ENCODE measurements at places on chromosomes 1 and 21.

DNA sequence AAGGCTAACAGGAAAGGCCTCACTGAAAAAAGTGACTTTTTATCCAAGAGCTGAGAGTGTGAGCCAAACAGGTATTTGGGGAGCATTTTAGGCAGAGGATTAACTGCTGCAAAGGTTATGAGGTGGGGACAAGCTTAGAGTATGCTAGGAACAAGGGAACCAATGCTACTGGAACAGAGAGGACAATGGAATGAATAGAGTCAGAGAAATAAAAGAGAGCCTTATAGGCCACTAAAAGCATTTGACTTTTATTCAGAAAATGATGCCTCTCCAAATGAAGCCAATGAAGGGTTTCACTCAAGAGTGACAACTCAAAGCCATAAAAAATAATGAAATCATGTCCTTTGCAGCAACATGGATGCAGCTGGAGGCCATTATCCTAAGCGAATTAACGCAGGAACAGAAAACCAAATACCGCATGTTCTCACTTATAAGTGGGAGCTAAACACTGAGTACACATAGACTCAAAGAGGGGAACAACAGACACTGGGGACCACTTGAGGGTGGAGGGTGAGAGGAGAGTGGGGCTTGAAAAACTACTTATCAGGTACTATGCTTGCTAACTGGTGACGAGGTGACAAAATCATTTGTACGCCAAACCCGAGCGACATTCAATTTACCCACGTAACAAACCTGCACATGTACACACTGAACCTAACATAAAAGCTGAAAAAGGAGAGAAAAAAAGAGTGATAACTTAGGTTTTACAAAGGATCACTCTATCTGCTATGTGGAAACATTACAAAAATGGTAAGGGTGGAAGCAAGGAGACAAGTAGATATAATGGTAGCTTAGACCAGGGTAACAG lies 11.1 kb downstream of the PTP4A2 start:
- no peak for DNase-seq

- no peak for DNase-seq
Observed at GRCh38 chr1:84539972-84540371, 33.6 kb upstream of the GNG5 start.

- no peak for DNase-seq
Observed at GRCh38 chr1:26684763-26685508, 10.9 kb upstream of the ARID1A start.

GRCh38 chr1:234835239-234835638 lies 225.3 kb upstream of the IRF2BP2 start:
- DNase-seq, result no peak

GRCh38 chr1:233707880-233708815 lies 94.2 kb downstream of the KCNK1 start:
- DNase-seq, result no peak

DNA sequence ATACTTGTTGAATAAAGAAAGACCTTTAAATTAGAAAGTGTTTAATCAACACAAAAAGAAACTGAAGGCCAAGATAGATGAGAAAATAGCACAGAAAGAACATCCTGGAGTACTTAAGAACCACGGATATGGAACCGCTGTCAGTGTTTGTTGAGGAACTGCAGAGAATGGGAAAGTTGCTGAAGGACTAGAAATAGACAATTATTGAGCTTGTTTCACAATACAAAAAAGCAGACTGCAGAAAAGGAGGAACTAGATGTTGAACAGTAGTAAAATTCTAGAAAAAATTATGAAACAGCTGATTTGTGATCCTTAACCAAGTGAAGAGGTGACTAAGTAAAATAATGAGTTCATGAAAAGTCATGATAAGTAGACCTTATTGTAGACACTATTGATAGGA lies 29.7 kb downstream of the MYSM1 start:
- DNase-seq, result no peak

DNA sequence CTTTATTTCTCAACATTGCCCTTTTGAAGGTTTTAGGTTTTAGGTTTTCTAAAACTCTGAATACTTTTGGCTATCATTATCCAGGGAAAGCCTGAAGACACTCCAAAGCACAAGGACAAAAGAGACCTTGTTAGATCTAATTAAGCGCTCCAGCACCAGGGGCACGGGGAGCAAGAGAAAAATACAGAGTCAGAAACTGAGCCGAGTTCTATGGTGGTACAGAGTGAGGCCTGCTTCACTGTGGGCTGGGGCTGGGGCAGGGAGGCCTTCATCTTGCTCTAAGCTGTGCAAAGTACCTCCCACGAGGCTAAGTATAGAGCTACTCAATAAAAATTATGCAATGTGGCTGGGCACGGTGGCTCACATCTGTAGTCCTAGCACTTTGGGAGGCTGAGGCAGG lies 19.7 kb upstream of the RAB4A start:
- no peak for DNase-seq

GRCh38 chr1:36657826-36658225 lies 175.1 kb upstream of the CSF3R start:
- DNase-seq, result no peak

- peak; percentile 72 for DNase-seq
Observed at GRCh38 chr1:8394456-8395321, 76.8 kb downstream of the SLC45A1 start.

- no peak for DNase-seq
Observed at GRCh38 chr1:91549041-91549735, 48.5 kb downstream of the CDC7 start.

DNA sequence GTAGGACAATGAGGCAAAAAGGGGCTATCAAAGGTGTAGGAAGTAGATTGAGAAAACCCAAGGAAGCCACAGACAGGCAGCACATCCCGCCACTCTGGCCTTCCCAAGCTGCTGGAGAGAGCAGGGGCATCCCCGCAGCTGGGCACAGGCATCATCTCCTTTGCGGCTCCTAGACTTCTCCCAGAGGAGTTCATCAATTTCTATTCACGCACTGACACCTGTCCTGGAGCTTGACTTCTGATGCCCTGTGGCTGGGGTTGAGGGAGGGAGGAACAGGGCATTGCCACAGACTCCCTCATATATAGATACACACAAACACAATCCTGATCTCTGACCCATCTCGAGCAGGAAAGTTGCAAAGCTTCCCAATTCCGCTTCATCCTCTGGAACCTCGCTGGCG lies 1.9 kb upstream of the TFAP2E start:
- no peak for DNase-seq

GRCh38 chr1:82330330-82330729 lies 529.6 kb downstream of the ADGRL2 start:
- no peak for DNase-seq

- DNase-seq, result no peak
Observed at GRCh38 chr1:171196351-171196750, 11.3 kb downstream of the FMO2 start.

- no peak for DNase-seq
Observed at GRCh38 chr1:115982400-115982799, 6.1 kb downstream of the SLC22A15 start.

DNA sequence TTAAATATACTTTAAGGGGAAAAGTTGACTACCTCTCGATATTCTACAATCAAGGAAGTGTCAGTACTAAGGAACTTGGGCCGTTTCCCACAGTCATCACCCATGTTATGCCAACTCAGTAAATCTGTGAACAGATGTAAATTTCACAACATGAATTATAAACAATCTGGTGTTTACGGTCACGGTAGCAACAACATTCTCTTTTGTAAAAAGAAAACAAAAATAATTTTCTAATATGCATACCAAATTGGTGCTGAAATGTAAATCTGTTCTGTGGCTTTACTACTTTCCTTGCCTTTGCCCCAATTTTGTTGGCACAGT lies 1.2 kb downstream of the SH3GLB1 start:
- DNase-seq, result no peak

GRCh38 chr1:202047977-202048376 lies 37.6 kb downstream of the ELF3 start:
- no peak for DNase-seq

DNA sequence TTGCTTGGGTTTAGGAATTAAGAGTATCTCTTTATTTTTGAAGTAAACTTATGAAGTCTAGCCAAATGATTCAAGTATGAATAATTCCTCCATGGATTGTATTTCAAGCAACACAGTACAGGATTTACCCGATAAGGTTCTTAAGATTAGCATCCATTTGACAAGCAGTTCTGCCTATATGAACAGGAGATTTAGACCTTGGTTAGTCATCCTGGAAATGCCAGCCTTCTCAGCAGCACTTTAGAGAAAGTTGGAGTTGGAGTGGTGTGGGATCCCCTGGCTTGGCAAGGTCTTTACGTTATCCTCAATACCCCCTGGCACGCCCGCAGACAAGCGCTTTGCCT lies 1.6 kb downstream of the BCAR3 start:
- DNase-seq, result no peak

DNA sequence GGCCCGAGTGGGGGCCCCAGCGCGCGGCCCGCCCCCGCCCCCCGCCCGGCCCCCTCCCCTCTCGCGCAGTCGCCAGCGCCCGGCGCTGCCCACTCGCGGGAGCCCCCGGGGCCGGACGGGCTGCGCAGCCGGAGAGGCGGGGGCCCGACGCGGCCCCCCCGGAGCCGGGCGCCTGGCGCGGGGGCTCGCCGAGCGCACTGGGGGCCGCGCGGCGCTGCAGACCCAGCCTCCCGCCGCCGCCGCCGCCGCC lies 146 bp upstream of the ZNF362 start:
- no peak for DNase-seq

DNA sequence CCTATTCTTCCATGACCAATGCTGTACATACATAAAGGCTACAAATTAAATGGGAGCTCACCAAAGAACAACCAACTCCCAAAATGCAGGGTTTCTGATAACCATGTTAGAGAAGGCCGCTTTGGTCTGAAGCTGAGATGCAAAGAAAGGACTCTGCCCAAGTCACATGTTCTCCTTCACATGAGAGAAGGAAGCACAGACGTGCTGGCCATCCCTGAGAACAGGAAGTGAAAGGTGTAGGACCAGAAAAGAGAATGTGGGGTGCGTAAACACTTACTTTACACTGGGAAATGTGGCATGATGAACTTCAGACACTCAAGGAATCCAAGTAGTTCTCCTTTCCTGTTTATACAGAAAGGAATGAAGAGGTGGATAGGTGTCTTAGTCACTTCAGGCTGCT lies 31.7 kb upstream of the TADA1 start:
- DNase-seq, result no peak

DNA sequence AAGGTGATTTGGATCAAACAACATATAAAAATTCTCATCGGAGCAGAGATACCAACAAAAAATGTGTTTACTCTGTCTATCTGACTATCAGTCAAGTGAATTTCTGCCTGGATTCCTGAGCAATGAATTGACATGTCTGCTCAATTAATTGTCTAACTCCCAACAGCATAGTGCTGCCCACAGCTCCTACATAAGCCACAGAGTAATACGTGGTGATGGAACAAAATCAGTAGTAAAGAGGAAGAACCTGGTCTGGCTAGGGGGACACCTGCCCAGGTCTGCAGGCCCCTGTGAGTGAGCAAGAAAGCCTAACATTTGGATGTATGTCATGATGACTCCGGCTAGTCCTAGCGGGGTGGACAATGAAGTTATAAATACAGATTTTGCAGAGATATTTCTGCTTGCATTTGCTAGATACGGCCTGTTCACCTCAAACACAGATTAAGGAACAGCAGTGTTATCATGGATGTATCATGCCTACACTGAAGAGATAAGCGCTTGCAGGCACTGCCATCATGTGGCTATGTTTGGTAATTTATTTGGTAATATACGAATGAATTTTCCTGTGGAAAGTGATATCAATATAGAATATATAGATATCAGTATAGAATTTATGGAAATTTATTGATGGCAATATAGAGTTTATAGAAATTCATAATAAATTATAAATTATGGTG lies 69.6 kb upstream of the LRRC8B start:
- DNase-seq, result no peak

DNA sequence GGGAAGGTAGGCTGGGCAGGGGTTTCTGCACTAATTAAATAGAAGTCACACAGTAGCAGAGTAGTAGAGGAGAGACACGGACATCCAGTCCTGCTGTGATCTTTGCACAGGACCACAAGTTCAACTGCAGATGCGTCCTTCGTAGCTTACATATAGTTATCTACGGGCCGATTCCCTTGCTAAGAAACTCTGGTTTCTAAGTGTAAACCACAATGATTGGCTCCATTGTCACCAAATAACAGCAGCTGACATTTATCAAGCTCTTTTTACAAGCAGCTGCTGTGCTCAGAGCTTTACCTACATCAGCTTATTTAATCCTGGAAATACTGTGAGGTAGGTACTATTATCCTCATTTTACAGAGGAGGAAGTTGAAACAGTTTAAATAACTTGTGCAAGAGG lies 3.1 kb downstream of the SLC45A3 start:
- DNase-seq, result no peak

GRCh38 chr1:52552236-52552504 lies 722 bp downstream of the TUT4 start:
- no peak for DNase-seq

DNA sequence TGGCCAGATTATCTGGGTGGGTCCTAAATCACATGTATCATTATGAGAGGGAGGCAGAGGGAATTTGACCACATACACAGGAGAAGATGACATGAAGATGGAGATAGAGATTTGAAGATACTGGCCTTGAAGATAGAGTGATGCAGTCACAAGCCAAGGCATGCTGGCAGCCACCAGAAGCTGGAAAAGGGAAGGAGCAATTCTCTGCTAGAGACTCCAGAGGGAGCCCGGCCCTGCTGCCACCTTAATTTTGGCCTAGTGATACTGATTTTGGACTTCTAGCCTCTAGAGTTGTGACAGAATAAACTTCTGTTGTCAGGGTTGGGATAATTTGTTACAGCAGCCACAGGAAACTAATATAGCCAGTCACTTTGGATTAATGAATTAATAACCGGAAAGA lies 2.2 kb upstream of the PRDM2 start:
- DNase-seq, result no peak
